Type B pancreatic cell (in vitro differentiated cells): ENCODE measurements at places on chromosomes 11 and 22. TPM values are rescaled to one million over a fixed set of nuclear protein-coding genes. Genes with fewer than 3 reads are reported as not detected.

DNA sequence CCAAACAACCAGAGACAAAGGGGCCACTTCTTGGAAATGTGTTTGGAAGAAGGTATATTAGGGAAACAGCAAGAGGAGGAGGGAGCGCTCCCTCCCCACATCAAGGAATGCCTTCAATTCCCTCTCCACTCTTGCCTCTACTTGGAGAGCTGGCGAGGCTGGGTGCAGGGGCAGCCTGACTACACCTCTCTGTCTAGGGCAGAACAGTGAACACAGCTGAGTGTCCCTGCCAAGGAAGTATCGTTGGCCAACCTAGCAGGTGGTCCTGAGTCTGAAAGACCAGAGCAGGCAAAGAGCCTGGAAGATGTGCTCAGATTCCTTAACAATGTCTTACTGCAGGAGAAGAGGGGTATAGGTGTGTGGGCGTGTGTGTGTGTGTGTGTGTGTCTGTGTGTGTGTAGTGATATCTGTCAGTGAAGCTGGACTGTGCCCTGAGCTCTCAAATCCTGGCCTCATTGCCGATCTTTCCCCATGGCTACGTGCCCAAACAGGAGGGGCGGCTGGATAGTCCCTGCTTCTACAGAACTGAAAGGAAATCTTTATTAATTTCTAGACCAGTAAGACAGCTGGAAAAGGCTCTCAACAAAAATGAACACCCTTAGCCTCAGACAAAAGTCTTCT is 46.8 kb downstream of the PAMR1 start:
- H3K36me3 ChIP-seq: peaks cover 5% of the 10 kb centered on the region
- no peak overlapping the region for H3K27ac ChIP-seq
- no peak overlapping the region for H3K4me3 ChIP-seq
- H3K27me3 ChIP-seq: peaks cover 22% of the 10 kb centered on the region
- no peaks in the 10 kb centered on the region for H3K4me1 ChIP-seq

- peaks cover 4% of the 10 kb centered on the region for H3K27me3 ChIP-seq
- H3K4me3 ChIP-seq: no peak overlapping the region
- peaks cover 13% of the 10 kb centered on the region for H3K36me3 ChIP-seq
- H3K27ac ChIP-seq: no peak overlapping the region
These were observed 3.9 kb downstream of the RHBDD3 start for GRCh38 chr22:29263791-29264276.

Gene FDXACB1
- total RNA-seq: 2.6 and 2.9 TPM in 2 replicates

DNA sequence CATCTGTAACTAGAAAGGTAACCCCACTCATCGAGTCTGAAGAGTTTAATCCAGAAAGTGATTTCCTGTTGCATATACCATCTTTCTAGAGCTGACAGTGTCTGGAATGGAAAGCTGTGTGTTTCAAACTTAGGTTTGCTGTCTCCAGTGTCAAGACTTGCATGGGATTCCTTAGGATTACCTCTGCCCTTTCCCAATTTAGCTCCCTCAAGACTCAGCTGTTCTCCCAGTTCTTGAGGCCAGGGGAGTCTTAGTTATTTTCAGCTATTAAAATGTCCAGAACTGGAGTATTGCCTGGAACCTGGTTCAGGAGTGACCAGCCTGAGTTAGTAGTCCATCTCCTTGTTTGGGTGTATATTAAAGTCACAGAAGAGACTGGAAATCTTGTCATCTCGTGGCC is 25.0 kb upstream of the LDHA start:
- peaks cover 8% of the 10 kb centered on the region for H3K36me3 ChIP-seq
- H3K27me3 ChIP-seq: no peaks in the 10 kb centered on the region
- DNase-seq: no peak
- H3K4me1 ChIP-seq: no peaks in the 10 kb centered on the region
- H3K27ac ChIP-seq: no peak overlapping the region
- no peak overlapping the region for H3K4me3 ChIP-seq

DNA sequence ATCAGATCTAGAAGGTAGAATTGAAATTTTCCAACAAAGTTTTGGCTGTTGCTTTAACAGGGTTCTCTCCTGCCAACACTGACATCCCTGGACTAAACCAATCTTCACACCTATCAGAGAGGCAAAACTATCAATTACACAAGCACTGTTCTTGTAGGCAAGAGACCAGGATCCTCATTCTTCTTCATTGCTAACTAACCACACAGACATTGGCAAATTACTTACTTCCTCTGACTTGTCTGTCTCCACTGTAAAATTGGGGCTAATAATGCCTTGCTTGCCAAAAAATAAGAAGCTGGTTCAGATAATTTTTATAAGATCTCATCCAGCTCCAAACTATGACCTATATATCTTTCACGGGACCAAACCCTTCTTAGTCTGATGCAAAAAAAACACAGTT is 93.8 kb upstream of the DDI1 start:
- no peaks in the 10 kb centered on the region for H3K27me3 ChIP-seq
- H3K4me3 ChIP-seq: no peak overlapping the region
- H3K4me1 ChIP-seq: peaks cover 7% of the 10 kb centered on the region

GRCh38 chr11:20163783-20164481 is 3.7 kb upstream of the DBX1 start:
- H3K4me3 ChIP-seq: peak overlapping the region; percentile 83
- no peak for DNase-seq
- H3K27me3 ChIP-seq: peaks cover 98% of the 10 kb centered on the region
- H3K27ac ChIP-seq: no peak overlapping the region
- H3K4me1 ChIP-seq: peaks cover 14% of the 10 kb centered on the region

- H3K36me3 ChIP-seq: no peaks in the 10 kb centered on the region
- peaks cover 21% of the 10 kb centered on the region for H3K4me1 ChIP-seq
- peaks cover 14% of the 10 kb centered on the region for H3K27me3 ChIP-seq
These were observed 199.2 kb downstream of the MN1 start for GRCh38 chr22:27602390-27602789.

- H3K36me3 ChIP-seq: peaks cover 3% of the 10 kb centered on the region
- no peaks in the 10 kb centered on the region for H3K4me1 ChIP-seq
- no peaks in the 10 kb centered on the region for H3K27me3 ChIP-seq
- no peak overlapping the region for H3K4me3 ChIP-seq
- no peak overlapping the region for H3K27ac ChIP-seq
These were observed 14.0 kb downstream of the RPS6KA4 start for GRCh38 chr11:64372802-64373597.

DNA sequence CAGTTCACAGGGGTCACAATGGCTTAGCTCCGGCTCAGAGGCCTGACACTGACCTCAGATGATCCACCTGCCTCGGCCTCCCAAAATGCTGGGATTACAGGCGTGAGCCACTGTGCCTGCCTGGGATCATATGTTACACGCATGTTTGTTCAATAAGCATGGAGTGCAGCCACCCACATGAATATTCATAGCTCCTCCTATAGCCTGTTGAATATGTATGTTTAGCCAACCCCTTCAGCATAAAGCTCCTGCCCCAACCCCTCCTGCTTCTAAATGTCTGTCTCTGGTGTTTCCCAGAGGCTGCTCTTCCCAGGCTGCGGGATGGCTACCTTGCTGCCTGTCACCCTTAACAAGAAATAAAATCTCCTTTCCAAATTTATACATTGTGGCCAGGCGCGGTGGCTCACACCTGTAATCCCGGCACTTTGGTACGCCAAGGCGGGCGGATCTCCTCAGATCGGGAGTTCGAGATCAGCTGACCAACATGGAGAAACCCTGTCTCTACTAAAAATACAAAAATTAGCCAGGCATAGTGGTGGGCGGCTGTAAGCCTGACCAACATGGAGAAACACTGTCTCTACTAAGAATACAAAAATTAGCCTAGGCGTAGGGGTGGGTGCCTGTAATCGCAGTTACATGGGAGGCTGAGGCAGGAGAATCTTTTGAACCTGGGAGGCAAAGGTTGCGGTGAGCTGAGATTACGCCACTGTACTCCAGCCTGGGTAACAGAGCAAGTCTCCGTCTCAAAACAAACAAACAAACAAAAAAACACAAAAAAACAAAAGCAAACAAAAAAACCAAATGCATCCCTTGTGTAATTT is 1.1 kb upstream of the APOBEC3F start:
- peak overlapping the region; percentile 87 for H3K27ac ChIP-seq
- peak overlapping the region; percentile 79 for H3K4me3 ChIP-seq
- peaks cover 5% of the 10 kb centered on the region for H3K36me3 ChIP-seq
- H3K4me1 ChIP-seq: peaks cover 40% of the 10 kb centered on the region

Gene LRRC74B
- total RNA-seq: 0.65 TPM in 1 of 2 replicates, not detected in the other

DNA sequence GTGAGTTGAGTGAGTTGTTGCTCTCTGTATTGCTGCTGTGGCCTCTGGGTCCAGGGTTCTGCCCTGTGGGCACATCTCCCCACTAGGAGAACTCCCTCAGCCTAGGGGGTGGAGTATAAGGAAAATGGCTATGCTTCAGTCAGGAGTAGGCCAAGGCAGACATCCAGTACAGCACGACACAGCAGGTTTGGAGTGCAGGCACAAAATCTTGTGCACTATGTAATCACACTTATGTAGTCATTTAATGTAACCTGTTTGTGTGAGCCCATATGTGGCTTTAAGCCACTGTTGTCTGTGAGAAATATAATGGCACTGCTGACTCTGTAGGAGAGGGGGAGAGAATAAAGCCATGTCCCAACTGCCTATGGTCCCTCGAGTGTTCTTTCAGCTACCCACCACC is 90.1 kb downstream of the CCDC83 start:
- DNase-seq: no peak
- no peaks in the 10 kb centered on the region for H3K36me3 ChIP-seq
- no peaks in the 10 kb centered on the region for H3K27me3 ChIP-seq
- H3K4me3 ChIP-seq: no peak overlapping the region

Gene GGT1
- total RNA-seq: 4.2 and 8.7 TPM in 2 replicates

DNA sequence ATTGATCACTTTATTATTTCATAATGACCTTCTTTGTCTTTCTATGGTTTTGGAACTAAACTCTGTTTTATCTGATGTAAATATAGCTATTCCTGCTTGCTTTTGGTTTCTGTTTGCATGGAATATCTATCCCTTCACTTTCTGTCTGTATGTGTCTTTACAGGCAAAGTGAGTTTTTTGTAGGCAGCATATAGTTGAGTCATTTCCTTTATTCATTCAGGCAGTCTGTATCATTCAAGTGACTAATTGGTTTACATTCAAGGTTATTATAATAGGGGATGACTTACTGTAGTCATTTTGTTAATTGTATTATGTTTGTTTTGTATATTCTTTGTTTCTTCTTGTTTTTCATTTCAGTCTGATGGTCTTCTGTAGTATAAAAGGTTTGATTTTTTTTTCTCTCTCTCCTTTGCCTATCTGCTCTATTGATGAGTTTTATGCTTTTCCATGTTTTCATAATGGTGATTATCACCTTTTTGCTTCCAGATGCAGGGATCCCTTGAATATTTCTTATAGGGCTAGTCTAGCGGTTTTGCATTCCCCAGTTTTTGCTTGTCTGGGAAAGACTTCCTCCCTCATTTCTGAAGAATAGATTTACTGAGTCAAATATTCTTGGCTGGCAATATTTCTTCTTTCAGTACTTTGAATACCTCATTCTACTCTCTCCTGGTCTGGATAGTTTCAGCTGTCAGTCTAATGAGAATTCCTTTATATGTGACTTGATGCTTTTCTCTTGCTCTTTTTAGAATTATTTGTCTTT is 50.4 kb downstream of the GDPD4 start:
- no peaks in the 10 kb centered on the region for H3K36me3 ChIP-seq
- DNase-seq: no peak
- no peaks in the 10 kb centered on the region for H3K27me3 ChIP-seq
- no peaks in the 10 kb centered on the region for H3K4me1 ChIP-seq

DNA sequence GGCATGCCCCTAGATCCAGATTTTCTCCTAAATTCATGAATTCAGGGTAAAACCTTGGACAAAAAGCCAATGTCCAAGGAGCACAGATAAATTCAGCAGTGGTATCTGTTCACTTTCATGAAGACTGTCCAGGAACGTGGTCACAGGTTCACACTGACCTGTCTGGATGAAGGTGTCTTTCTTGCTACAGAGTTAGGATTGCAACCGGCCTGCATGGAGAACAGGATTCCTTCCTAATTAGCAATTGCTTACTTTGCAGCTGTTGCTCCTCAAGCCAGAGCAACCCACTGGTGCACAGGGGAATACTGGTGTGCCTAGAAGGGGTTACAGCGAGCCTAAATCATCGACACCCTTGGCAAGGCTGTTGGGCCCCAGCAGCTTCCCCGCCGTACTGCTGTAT is 47.6 kb downstream of the LMO2 start:
- H3K4me1 ChIP-seq: peaks cover 5% of the 10 kb centered on the region
- DNase-seq: no peak
- no peak overlapping the region for H3K4me3 ChIP-seq
- no peak overlapping the region for H3K27ac ChIP-seq
- H3K36me3 ChIP-seq: no peaks in the 10 kb centered on the region
- peaks cover 51% of the 10 kb centered on the region for H3K27me3 ChIP-seq

GRCh38 chr11:65321828-65322485 is 7.3 kb downstream of the CDC42EP2 start:
- no peaks in the 10 kb centered on the region for H3K36me3 ChIP-seq
- H3K27ac ChIP-seq: no peak overlapping the region
- H3K27me3 ChIP-seq: no peaks in the 10 kb centered on the region
- DNase-seq: no peak
- no peak overlapping the region for H3K4me3 ChIP-seq
- H3K4me1 ChIP-seq: no peaks in the 10 kb centered on the region

GRCh38 chr11:7115780-7116179 is 27.0 kb downstream of the RBMXL2 start:
- no peaks in the 10 kb centered on the region for H3K4me1 ChIP-seq
- no peaks in the 10 kb centered on the region for H3K27me3 ChIP-seq
- H3K27ac ChIP-seq: no peak overlapping the region
- no peak overlapping the region for H3K4me3 ChIP-seq
- no peak for DNase-seq
- no peaks in the 10 kb centered on the region for H3K36me3 ChIP-seq

- H3K4me1 ChIP-seq: no peaks in the 10 kb centered on the region
- H3K27me3 ChIP-seq: peaks cover 22% of the 10 kb centered on the region
- H3K4me3 ChIP-seq: no peak overlapping the region
These were observed 1418.2 kb downstream of the TBC1D22A start for GRCh38 chr22:48180631-48181030.

- H3K36me3 ChIP-seq: no peaks in the 10 kb centered on the region
- no peak overlapping the region for H3K4me3 ChIP-seq
- H3K27me3 ChIP-seq: no peaks in the 10 kb centered on the region
- H3K4me1 ChIP-seq: peaks cover 26% of the 10 kb centered on the region
- no peak for DNase-seq
- peak overlapping the region; percentile 87 for H3K27ac ChIP-seq
These were observed 34.0 kb upstream of the SMIM38 start for GRCh38 chr11:69121621-69122325.

GRCh38 chr22:19410941-19411689 is 20.4 kb downstream of the HIRA start:
- H3K27ac ChIP-seq: no peak overlapping the region
- H3K4me3 ChIP-seq: no peak overlapping the region
- peaks cover 13% of the 10 kb centered on the region for H3K36me3 ChIP-seq
- no peaks in the 10 kb centered on the region for H3K27me3 ChIP-seq
- H3K4me1 ChIP-seq: peaks cover 16% of the 10 kb centered on the region
- DNase-seq: no peak

DNA sequence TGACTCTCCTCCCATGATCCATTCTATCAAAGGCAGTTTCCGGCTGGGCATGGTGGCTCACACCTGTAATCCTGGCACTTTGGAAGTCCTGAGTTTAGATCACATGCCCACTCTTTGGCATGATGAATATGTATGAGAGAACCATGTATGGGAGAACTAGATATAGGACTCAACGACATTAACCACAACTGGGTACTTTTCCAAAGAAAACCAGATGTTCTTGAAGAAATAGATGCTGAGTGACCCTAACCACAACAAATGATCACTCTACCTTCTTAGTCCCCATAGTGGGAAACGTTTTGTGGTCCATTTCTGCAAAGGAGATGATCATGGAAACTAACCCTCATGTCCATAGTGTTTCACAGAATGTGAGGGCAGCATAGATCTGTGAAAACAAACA is 13.6 kb downstream of the FJX1 start:
- no peaks in the 10 kb centered on the region for H3K27me3 ChIP-seq
- H3K27ac ChIP-seq: no peak overlapping the region
- H3K36me3 ChIP-seq: no peaks in the 10 kb centered on the region
- no peak for DNase-seq
- peaks cover 26% of the 10 kb centered on the region for H3K4me1 ChIP-seq

Gene APOA4
- total RNA-seq: 21.7 and 88.5 TPM in 2 replicates

Gene TMEM45B
- total RNA-seq: 28.2 and 34.0 TPM in 2 replicates

Gene OR51I1
- total RNA-seq: not detected in 2 replicates

- H3K27me3 ChIP-seq: no peaks in the 10 kb centered on the region
- no peak overlapping the region for H3K27ac ChIP-seq
- DNase-seq: no peak
These were observed 324.0 kb downstream of the RAB38 start for GRCh38 chr11:87851234-87851633.
